DMS 273 treated with DMSO at 0.1 percent for 48 hours (cell line): ENCODE measurements at places on chromosomes 16 and 17.

DNA sequence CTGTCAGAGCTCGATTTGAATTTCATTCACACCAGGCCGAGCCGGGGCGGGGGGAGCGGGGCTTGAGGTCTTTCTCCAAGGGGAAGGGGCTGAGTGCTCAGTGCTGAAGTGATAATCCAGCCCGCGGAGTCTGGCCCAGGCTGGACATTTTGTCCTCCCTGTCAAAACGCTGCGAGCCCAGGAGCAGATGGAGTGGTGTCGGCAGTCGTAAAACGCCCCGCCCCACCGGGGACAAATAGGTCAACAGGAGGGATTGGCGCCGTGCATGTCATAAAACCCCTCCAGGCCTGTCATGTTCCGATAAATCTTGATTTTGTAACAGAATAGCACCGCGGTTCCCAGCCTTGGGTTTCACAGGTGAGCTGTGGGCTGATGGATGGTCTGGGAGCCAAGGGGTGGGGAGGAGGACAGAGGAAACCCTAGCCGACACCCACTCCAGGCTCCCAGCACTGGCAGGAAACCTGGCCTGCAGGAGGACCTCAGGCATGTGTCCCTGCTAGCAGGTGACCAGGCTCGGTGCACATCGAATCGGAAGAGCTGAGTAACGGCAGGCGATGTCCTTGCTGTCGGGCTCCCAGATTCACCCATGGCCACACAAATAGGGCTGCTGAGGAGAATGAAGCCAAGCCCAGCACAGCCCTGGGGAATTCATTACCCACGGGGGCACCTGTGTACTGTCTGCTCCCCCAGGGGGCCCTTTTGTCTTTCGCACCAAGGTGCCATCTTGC lies 341.4 kb downstream of the FOXL1 start:
- DNase-seq = no peak

DNA sequence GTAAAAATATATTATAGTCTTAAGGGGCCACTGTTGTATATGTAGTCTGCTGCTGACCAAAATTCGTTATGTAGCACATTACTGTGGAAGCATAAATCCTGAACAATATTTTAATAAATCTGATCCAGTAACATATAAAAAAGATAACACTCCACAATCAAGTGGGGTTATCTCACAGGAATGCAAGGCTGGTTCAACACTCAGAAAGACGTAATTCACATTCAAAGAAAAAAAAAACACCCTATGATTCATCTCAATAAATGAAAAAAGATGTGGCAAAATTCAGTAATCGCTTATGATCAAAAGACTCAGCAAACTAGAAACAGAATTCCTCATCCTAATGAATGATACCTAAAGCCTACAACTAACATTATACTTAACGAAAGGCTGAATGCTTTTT lies 47.8 kb downstream of the CREBBP start:
- no peak for DNase-seq

- no peak for DNase-seq
Measured at GRCh38 chr17:67571478-67571877, 146.3 kb upstream of the NOL11 start.

DNA sequence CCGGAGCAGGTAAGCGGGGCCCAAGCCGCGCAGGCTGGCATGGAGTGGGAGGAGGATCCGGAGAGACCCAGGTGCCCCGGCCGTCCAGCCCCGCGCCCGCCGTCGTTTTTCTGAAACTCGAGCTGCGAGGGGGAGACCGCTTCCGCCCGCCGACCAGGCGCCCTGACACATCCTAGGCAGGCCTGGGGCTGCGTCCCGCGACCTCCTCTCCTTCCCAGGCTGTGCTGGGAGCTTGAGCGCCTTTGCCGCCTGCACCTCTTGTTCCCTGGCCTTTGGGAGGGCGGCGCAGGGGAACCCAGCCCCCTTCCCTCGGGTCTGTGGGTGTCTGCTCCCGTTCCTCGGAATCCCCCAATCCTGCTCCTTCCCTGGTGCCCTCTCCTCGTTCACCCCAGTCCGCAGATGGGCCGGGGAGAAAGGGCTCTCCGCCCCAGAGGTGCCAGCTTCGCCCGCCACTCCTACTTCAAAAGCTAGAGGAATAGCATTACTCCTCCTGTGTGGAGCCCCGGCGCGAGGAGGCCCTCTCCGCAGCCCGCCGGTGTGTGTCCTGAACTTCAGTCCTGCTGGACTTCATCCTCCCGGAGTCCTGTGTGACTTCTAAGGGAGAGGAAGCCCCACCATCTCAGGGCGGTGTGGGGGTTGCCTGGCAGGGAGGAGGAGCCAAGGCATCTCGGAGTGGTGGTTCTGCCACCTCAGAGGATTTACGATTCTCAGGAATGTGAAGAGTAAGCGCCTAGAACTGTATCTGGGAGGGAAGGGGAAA lies 1.0 kb downstream of the NHERF1 start:
- no peak for DNase-seq

- no peak for DNase-seq
Measured at GRCh38 chr17:49369089-49369488, 7.0 kb upstream of the ZNF652 start.

DNA sequence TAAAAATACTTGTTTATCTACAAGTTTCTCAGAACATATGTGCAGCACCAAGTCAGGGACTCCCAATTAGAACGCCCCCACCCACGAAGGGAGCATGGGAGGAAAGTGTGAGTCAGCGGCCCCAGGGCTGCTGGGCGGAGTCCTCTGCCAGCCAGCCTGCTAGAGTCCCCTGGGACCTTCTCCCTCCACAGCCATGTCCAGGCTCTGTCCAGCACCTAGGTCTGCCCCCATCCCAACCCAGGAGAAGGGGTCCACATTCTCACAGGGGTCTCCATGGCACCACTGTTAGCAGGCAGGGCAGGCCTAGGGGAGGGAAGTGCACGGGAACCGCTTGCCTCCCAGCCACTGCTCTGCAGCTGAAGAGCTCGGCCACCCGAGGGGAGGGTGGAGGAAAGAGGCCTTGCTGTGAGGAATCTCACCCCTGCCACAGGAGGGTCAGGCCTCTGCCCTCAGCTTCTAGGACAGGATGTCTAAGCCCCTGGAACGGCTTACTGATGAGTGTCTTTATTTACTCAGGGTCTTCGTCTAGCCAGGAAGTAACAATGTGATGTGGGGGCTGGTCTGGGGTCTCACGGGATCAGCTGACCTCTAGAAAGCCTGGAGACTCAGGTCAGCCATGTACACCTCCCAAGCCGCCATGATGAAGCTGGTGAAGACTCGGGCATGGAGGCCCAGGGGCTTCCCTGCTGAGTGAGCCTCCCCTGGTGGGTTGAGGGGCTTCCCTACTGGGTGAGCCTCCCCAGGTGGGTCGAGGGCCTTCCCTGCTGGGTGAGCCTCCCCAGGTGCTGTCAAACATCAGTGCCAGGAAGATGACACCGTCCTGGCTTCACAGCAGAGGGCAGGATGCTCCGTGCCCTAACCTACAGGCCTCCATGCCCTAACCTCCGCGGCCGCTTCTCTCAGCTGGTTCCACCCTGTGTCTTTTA lies 190.3 kb downstream of the RBFOX3 start:
- DNase-seq = no peak

DNA sequence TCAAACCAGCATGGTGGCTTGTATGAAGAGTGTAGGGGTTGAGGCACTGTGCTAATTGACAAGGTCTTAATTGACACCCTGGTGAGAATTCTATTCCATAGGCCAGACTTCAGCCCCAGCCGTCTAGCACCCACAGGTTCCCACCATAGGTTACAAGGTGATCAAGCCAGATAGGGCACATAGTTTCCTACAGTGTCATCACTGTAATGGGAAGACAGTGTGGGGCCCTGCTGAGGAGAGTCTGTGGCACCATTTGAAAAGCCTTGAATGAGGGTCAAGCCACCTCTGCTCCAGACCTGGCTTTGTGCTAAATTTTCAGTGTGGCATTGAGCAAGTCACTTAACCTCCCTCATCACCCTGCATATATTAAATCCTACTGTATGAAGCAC lies 36.2 kb downstream of the YPEL2 start:
- DNase-seq = no peak

GRCh38 chr17:80260069-80260535 lies 550 bp upstream of the RNF213 start:
- DNase-seq = no peak
